M059J (cell line): ENCODE measurements at places on chromosomes 6 and 20. TPM values are rescaled to one million over a fixed set of nuclear protein-coding genes. Genes with fewer than 3 reads are reported as not detected.

GRCh38 chr20:57408131-57408530, 16.9 kb downstream of the RBM38 start:
- DNase-seq = no peak

GRCh38 chr20:13922241-13922640, 68.2 kb downstream of the SEL1L2 start:
- no peak for DNase-seq

- no peak for DNase-seq
Measured at GRCh38 chr6:93139408-93140081, 279.8 kb downstream of the EPHA7 start.

BMP5 gene
- not detected in 2 replicates for total RNA-seq

DNA sequence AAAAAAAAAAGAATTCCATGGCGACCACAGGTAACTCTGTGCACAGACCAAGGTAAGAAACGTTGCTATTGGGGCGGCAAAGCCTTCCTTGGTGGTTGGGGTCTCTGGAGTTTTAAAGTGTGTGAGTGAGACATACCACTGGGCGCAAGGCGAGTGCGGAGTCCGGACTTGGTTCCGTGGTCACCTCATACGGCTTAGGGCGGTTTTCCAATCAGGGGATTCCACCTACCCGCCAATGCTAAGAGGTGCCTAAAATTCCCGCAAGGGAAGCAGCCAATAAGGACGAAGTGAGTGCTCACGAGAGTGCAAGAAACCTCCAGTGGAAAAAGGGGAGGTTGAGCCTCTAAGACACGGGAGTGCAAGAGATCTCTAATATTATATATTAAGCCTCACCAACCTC, 68.6 kb upstream of the PRSS16 start:
- DNase-seq = no peak
